Bronchial epithelial cell (primary cell): ENCODE measurements at places on chromosomes 6 and 20.

- no peak for DNase-seq
Observed at GRCh38 chr6:35048031-35048613, 93.0 kb downstream of the TCP11 start.

- no peak for DNase-seq
Observed at GRCh38 chr6:100415768-100416167, 49.0 kb downstream of the SIM1 start.

DNA sequence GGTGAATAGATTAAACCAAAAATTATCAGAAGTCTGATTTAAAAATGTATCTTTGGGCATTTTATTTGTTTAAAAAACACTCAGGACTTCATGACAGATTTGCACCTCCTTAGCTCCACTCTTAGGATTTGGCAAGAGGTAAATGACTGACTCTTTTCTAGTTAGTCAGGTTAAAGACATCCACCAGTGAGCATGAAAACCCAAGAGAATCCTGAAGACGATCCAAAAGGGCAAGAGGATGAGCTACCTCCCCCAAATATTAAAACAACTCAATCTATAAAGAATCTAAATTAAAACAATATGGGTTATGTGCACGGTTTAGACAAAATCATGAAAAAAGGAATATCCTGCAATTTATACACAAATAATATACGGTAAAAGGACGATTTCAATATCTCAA lies 89.4 kb upstream of the OPRM1 start:
- no peak for DNase-seq

DNA sequence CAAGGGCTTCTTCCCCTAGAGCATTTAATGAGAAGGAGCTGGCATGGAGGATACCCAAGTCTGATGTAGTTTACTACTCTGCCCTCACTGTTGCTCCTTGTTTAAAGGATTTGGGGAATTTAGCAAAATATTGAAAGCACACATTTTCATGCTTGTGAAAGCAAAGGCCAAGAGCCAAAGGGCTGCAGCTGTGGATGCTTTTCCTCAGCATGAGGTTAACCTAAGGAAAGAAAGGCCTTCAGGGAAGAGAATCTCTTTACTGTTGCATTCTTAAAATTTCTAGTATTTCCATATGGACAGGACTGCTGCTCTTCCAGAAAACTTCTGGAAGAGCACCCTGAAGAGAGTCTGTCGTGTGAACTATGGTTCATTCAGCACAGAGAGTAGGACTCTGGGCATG lies 45.9 kb upstream of the SASH1 start:
- no peak for DNase-seq

- DNase-seq = peak; percentile 30
Observed at GRCh38 chr6:24933868-24934401, 1.8 kb downstream of the RIPOR2 start.

- DNase-seq = no peak
Observed at GRCh38 chr20:21238818-21239536, 64.2 kb upstream of the XRN2 start.

- peak; percentile 29 for DNase-seq
Observed at GRCh38 chr6:11909696-11910132, 102.4 kb upstream of the HIVEP1 start.

GRCh38 chr6:43572015-43572414 lies 3.8 kb downstream of the XPO5 start:
- no peak for DNase-seq

DNA sequence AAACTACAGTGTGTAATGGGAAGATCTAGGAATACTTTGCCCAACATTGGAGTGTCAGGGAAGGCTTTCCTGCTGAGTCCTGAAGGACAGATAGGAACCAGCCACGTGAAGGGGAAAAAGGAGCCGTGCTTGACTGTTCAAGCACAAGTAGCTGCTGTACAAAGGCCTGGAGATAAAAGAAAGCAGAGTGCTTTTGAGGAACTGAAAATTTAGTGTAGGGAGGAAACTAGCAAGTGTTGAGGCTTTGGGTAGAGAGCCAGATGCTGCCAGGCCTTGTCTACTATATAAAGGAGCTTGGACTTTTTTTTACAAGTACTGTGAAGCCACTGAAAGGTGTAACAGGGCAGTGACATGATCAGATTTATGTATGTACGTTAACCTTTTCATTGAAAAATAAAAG lies 39.0 kb downstream of the DSE start:
- DNase-seq = no peak

GRCh38 chr6:50030777-50031562 lies 9.2 kb upstream of the DEFB110 start:
- DNase-seq = peak; percentile 24

DNA sequence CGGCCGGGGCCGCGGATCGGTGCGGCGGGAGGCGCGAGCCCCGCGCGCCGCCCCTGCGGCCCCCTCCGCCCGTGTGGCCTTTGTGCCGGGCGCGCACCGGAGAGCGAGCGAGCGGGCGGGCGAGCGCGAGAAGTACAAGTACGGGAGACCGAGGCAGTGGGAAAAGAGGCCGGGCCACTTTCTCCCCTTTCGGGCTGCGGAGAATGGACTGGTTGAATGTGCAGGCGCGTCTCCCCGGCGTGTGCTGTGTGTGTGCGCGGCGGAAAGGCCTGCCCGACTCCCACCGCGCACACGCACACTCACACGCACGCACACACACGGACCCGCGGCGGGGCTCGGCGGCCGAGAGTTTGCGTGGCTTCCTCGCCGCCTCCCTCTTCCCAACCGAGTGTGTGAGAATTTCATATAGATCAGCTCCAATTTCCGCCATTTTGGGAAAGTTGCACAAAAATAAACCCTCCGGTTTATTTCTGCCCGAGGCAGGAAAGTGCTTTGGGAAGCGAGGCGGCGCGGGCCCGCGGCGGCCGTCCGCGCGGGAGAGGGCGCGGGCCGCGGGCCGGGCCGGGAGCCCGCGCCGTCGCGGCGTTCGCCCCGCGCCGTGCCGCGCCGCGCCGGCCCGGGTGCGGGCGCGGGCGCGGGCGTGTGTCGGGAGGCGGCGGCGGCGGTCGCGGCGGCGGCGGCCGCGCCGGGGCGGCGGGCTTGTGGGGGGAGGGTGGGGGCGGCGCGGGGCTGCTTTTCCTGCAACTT lies 1.1 kb downstream of the L3MBTL3 start:
- no peak for DNase-seq

DNA sequence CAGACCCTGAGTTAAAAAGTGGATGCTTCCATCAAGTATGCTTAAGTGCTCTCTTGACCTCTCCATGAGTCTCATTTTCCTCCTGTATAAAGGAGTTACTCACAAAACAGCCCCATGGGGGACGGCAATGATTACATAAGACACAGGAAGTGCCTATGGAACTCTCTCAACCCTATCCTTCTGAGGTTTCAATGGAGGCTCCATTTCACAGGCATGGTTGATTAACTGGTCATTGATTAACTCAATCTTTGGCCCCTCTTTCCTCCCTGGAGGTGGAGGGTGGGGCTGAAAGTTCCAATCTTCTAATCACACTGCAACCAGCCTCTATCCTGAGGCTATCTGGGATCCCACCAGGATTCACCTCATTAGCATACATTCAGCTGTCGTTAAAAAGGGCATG lies 29.3 kb downstream of the CST8 start:
- DNase-seq = peak; percentile 22

DNA sequence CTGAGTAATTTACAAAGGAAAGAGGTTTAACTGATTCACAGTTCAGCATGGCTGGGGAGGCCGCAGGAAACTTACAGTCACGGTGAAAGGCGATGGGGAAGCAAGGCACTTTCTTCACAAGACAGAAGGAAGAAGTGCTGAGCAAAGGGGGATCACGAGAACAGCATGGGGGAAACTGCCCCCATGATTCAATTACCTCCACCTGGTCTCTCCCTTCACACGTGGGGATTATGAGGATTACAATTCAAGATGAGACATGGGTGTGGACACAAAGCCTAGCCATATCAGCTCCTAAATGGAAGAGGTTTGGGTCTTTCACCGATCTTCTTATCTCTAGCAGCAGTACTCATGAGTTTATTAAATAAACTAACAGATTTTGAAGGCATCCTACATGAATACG lies 152.9 kb upstream of the RUNX2 start:
- DNase-seq = no peak

DNA sequence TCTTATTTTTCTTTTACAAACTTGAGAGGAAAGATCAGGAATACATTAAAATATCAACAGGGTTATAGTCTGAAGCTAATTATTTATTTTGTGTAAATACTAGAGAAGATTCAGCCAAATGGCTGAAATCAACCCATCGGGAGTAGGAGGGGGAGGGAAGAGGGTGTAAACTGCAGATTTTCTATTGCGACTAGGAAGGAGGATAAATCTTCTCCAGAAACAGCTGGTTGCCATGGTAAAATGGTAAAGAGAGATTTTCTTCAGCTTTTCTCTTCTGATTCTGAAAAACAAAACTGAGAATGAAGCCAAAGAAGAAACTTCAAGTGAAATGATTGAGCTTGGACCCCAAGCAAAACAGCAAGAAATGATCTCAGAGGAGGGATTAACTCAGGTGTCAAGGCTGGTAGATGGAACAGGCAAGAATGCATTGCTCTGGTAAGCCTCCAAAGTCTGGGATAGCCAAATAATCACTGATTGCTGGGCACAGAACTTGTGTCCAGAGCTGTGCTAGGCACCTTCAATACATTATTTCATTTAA lies 193.5 kb upstream of the SPTLC3 start:
- DNase-seq = no peak

- DNase-seq = no peak
Observed at GRCh38 chr20:59192533-59192896, 28.9 kb downstream of the ZNF831 start.

DNA sequence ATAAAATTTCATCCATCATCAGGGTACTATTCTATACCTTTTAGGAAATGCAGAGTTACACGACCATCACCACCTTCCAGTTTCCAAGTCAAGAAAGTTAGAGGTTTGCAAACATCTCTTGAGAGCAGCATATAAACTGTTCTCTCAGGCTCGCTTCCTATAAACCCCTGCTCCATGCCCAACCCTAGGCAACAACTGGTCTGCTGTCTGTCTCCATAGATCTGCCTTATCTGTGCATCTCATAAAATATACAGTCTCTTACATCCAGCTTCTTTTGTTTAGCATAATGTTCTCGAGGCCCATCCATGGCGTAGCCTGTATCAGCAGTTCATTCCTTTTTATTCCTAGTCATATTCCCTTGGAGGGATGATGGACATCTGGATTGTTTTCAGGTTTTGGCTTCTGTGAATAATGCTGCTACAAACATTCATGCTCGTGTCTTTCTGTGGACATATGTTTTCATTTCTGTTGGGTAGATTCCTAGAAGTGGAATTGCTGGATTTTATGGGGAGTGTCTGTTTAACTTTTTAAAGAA lies 6.1 kb downstream of the PTPRT start:
- no peak for DNase-seq

DNA sequence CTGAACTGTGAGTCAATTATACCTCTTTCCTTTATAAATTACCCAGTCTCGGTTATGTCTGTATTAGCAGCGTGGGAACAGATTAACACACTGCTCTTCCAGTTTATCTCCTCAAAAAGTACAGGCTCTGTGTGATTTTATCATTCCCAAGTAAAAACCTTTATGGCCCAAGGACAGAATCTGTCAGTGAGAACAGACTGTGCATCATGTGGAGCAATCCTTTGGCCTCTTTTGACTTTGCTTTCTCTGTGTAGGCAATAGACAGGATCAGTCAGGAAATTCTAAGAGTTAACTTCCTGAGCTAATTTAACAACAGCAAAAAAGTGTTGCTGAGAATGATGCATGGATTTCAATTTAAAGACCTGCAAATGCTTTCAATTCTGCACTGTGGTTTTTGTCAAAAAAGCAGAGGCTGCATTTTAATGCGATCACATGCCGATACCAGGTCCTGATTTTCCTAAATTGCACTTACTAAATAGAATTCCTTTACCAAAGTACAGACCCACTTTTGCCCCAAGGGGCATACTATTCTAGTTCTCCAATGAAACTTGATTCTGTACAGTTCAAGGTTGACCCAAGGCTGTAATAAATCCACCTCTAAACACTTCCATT lies 246.7 kb upstream of the MARCKS start:
- no peak for DNase-seq

GRCh38 chr6:166955121-166955864 lies 1.1 kb downstream of the RNASET2 start:
- no peak for DNase-seq

DNA sequence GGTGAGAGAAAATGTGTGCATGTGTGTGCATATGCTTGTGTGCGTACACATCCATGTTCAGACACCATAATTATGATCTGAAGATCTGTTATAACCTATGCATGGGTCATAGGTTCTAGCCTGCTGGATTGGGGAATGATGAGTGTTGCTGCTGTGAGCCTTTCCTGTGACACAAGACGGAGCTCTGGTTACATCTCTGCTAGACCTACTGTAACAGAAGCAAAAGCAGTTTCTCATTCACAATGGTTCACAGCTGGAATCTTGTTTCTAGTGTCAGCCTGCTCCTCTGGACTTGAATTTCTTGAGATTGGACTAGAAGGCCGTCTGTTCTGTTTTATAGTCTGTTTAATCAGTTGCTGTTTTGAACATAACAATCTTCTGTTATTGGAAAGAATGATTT lies 40.1 kb downstream of the DEFB114 start:
- DNase-seq = no peak

GRCh38 chr20:19937651-19938420 lies 79.3 kb upstream of the NAA20 start:
- no peak for DNase-seq

DNA sequence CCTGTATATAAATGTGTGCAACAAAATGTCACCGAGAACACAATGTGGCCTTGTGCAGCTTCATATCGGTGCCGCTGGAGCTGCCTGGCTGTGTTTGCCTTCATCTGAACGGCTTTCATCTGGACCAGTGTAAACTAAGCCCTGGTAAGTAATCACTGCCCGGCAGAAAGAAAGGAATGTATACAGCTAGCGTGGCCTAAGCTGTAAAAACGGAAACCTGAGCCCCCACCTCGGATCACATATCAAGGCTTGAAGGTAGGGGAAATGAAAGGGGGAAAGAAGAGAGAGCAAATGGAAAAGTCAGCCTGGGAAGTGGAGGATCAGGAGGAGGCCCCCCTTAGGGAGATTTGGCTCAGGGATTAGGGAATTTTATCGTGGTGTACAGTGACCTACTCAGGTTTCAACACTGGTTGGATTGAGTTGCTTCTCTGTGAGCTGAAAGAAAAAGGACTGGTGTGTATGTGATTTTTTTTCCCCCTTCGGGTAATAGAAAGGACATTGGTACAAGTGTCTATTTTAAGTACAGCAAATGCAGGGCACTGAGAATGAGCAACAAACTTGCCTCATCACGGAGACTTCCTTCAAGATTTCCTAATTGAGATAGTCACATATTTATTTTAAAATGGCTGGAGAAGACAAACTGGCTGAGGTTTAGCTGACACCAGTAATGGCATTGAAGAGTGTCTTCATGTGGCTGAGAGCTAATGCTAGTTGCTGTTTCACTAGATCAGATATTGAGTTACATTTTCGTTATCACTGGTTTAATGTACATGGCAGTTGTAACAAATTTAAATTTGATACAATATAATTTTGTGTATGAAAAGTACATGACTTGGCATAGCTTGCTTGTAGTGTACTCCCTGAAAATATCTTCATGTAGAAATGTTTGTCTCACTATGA lies 3.5 kb downstream of the SOBP start:
- DNase-seq = peak; percentile 58

- DNase-seq = no peak
Observed at GRCh38 chr6:117472667-117473066, 9.8 kb upstream of the DCBLD1 start.

GRCh38 chr6:22526736-22527135 lies 42.6 kb upstream of the HDGFL1 start:
- no peak for DNase-seq
